ENCODE measurements at places on chromosomes 6 and 20.

GRCh38 chr6:17768388-17768787, 61.7 kb upstream of the NUP153 start:
- no peak for DNase-seq

DNA sequence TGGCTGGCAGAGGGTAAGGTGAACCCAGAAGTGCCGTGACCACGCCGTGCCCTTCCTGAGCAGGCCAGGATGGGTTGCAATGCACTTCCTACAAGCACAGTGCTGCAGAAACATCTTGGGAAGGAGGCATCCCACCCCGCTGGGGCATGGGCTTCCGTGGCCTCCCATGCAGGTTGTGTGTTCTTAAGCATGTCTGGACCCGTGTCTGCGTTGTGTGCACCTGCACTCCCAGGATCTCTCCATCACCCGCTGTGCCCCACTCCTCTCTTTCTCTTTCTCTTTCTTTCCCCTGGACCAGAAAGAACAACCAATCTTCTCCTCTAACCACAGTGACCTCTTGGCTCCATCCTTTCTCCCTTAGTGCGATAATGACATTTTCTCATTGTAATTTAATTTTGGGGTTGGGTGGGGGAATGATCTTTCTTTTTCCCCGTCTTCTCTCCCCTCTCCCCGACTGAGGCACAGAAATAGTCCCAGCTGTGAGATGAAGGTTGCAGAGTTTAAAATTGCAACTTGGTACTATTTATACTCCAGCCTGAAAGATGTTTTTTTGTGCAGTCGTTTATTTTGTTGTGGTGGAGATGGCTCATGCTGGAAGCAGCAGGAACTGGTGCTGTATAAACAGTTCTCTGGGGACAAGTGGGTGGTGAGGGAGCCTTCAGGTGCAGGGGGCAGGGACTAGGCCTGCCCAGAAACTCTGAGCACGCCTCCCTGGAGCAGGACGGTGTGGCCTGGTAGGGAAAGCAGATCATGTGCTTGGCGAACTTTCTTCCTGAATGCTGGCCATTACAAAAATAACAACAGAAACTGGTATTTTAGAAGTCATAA, 20.5 kb downstream of the BCAS4 start:
- DNase-seq, result peak; percentile 25

DNA sequence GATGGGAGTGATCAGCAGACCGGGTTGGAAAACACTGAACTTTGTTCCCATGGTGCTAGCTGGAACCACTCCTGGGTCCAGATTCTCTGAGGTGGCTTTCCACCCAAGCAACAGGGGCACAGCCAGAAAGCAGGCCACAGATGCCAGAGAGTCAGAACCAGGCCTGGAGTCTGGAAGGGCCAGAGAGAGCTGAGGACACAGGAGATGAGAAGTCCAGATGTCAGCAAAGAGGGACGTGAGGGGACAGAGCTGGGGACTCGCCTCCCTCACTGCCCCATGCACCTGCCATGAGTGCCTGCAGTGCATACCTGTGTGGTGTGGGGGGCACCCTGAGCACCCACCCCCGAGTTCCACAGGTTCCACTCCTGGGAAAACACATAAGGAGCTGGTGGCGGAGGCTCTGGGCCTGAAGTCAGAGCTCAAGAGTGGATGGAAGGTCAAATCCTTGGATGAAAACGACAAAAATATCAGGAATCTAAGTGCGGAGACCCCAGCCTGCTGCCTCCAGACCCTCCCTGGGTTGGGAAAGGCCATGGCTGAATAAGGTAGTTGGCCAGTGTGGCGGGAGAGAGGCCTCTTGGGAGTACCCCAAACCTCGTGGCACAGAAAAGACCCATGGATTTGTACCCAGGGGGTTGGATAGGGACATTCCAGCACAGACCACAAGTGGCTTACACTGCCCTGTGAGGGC, 224.2 kb downstream of the SYNDIG1 start:
- no peak for DNase-seq

GRCh38 chr20:53434662-53435061, 159.0 kb downstream of the ZNF217 start:
- no peak for DNase-seq

GRCh38 chr6:134175532-134176263, 123.3 kb upstream of the SLC2A12 start:
- no peak for DNase-seq

DNA sequence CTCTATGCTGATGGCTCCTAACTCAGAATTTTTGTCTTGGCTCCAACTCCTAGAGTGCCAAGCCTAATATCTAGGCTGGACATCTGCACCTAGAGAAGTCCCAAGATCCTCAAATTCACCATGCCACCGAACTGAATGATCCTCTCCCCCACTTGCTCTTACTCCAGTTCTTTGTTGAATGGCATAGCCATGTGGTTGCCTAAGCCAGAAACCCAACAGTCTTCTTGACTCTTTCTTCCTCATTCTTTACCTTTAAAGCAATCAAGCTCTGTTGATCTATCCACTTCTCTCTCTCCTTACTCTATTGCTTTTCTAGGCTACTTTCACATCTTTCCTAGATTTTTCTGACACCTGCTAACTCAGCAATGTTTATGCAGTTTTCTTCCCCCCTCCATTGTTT, 126.5 kb upstream of the FOXO3 start:
- no peak for DNase-seq

DNA sequence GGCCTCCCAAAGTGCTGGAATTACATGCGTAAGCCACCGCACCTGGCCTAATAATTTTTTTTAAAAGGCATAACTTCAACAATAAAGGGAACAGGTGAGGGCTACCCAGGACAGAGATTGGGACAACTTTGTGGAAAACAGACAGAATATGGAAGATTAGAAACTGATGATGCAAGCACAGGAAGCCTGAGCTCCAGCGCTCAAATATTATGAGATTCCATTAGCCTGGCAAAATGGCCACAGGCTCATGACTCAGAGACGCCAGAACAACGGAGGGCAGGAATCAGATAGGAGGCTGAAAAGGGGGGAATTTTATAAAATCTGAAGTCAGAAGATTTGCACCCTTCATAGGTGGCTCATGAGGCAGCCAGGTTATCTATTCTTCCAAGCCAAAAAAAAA, 103.1 kb upstream of the MRPS10 start:
- no peak for DNase-seq

GRCh38 chr6:35359744-35360348, 17.5 kb downstream of the PPARD start:
- no peak for DNase-seq
